Upper lobe of left lung (tissue), 6 donors: ENCODE measurements at places on chromosomes 11 and 22.

DNA sequence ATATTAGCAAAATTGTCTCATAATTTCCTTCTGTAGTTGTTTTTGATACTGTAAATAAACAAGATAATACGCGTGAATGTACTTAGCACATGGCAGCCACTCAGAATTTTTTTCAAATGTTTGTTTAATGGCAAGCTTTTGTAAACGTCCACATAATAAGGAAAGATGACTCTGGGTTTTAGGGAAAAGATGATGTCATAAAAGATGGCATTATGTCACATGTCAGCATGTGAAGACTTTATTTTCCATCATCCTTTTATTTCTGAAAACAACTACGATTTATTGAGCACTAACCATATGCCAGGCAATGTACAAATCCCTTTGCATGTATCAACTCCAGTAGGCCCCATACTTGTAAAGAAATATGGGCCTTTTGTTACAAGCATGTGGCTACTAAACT, 139.9 kb downstream of the C11orf91 start:
- DNase-seq = no peak

- DNase-seq = no peak
Observed at GRCh38 chr11:132590986-132591385, 941.3 kb downstream of the OPCML start.

- no peak for DNase-seq
Observed at GRCh38 chr11:92776676-92777075, 192.8 kb upstream of the MTNR1B start.

DNA sequence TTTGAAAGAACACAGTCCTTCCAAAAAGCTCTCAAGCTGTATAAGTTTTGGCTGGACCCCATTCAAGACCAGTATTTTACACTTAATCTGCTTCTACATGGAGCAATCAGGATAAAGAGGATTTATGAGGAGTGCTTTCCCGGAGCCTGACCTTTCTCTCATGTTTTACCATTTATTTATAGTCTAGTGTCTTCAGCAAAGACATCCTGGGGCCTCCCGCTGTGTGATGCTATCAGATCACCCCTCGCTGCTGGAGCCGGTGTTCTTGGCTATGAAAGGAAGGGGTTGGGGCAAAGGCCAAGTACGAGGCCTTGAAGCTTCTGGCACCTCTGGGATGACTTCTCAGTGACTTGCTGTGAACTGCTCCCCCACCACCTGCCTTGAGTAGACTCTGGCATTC, 189.6 kb downstream of the ADAMTS15 start:
- DNase-seq = no peak
